ENCODE measurements at places on chromosomes 11 and 22.
A peak's percentile ranks its signal among the peaks of the same experiment; 100 is the strongest.

GRCh38 chr22:19831016-19831415 is 23.7 kb downstream of the GNB1L start:
- no peak for DNase-seq

DNA sequence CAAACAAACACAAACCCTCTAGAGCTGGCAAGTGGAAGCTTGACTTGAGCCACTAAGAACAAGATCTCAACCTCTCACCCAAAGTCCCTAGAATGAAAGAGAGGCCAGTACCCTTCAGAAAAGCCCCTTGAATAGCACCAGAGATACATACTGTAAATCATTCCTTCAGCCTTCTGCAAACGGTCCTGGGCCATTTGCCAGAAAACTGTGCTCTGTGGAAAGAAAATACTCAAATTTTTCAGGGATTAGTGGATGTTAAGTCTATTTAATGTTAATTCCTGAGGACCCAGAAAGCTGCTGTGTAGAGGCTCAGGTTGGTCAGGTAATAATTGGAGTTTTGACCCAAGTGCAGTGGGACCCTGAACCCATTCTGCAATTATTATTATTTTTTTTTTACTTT is 16.9 kb downstream of the SERPINH1 start:
- no peak for DNase-seq

DNA sequence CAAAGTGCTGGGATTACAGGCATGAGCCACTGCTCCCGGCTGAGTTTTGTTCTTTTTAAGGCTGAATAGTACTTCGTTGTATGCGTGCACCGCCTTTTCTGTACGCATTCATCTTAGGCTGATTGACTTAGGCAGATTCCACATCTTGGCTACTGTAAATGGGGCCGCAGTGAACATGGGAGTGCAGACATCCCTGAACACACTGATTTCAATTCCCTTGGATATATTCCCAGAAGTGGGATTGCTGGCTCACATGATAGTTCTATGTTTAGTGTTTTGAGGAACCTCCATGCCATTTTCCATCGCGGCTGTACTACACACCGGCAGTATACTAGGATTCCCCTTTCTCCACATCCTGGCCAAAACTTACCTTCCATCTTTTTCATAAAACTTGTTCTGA is 10.4 kb upstream of the ZNF74 start:
- no peak for DNase-seq

GRCh38 chr11:118215765-118216164 is 9.0 kb downstream of the JAML start:
- DNase-seq: no peak

DNA sequence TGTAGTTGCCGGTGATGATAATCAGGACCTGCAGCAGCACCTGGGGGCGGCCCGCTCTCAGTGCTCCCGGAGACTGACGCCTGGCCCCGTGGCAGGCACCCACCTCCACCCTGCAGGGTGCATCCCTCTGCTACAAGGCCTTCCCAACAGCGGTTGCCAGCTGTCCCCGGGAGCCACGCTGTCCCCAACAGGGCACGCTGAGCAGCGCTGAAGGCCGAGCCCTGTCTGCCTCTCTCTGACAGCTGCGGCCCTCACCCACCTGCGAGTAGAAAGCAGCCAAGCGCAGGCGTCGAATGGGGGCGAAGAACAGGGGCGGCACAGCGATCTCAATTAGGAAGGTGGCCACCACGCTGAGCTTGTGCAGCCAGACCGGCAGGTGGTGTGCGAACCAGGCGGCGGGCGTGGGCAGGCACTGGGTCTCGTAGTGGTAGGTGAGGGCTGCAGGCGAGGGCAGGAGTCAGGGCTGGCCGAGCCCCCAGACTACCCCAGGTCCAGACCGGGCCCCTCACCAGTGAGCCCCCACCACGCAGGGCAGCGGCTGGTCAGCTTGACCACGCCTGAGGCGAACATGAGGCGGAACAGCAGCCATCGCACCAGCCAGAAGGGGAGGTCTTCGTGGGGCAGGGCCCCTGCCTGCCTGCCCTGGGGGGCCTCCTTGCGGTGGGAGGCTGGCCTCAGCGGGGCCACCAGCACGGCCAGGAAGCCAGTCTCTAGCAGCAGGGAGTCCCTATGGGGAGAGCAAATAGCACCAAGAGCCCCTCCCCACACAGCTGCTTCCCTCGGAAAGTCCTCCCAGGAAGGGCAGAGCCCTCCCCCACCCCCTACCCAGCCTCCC is 1.5 kb downstream of the LMF2 start:
- DNase-seq: no peak

- no peak for DNase-seq
These were observed 66.5 kb downstream of the PPME1 start for GRCh38 chr11:74237541-74237940.

DNA sequence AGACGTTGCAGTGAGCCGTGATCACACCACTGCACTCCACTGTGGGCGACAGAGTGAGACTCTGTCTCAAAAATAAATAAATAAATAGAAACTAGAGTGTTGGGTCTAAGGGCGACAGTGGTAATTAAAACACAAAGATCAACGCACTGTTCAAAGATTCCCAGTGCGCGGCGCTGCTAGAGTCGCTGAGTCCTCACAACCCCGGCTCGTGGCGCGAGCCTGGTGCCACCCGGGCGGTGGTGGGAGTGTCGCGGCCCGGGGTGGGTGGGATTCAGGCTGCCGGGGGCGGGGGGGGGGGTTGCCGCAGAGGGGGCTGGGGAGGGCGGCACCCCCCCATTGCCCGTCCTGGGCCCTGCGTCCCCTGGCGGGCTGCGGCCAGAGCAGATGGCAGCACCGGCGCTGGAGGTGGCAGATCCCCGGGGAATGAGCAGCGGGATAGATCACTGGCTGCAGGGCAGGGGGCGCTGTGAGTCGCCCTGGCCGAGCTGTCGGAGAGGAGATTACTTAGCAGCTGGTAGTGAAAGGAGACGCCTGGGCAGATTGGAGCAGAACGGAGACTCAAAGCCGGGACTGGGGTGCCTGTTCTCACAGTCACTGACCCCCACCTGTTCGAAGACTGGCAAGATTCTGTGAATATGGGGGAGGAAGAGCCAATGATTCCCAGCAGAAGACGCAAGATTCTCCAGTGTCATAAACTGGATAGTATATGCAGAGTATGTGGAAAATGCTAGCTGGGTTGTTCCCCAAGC is 30.2 kb upstream of the APOBEC3A start:
- peak; percentile 53 for DNase-seq

GRCh38 chr22:20109411-20110358 is 6.2 kb upstream of the RANBP1 start:
- DNase-seq: no peak

DNA sequence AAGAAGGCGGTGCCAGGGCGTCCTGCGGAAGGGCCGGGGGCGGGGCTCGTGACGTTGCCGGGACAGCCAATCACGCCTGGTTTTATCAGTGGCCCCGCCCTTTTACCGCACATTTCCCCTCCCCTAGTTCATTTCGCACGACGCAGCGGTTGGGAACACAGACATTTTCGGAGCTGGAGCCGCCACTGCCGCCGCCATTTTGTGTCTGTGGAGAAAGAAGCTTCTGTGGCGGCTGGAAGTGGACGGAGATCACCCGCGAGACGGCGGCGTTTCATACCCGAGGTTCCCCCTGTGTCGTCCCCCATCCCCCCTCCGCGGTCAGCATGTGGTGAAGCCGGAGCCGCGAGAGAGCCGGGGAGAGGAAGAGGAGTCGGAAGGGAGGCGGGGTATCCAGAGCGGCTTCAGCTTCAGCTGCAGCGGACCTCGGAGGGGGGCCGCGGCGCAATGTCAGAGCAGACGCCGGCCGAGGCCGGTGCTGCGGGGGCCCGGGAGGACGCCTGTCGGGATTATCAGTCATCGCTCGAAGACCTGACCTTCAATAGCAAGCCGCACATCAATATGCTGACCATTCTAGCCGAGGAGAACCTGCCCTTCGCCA is at the start of gene PCF11:
TSS of gene PCF11 (plus strand) at position 136 of the 598 bp plus-strand sequence. CDS start at position 445, 309 bp downstream.
- DNase-seq: no peak

DNA sequence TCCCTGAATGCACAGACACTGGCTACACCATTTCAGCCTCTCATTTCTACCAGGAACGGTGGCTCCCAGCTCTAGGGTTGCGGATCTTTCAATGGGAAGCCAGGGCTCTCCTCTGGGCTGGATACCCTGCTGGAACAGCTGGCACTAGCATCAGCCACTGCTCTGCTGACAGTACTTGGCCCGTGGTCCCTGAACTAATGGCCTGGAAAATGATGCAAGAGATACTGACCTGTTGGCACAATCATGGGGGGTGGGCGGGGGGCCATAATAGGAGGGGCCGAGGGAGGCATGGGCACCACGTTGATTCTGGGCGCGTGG is 10.7 kb upstream of the TBC1D10A start:
- no peak for DNase-seq

- DNase-seq: no peak
These were observed 199.7 kb downstream of the C11orf91 start for GRCh38 chr11:33500861-33501479.

DNA sequence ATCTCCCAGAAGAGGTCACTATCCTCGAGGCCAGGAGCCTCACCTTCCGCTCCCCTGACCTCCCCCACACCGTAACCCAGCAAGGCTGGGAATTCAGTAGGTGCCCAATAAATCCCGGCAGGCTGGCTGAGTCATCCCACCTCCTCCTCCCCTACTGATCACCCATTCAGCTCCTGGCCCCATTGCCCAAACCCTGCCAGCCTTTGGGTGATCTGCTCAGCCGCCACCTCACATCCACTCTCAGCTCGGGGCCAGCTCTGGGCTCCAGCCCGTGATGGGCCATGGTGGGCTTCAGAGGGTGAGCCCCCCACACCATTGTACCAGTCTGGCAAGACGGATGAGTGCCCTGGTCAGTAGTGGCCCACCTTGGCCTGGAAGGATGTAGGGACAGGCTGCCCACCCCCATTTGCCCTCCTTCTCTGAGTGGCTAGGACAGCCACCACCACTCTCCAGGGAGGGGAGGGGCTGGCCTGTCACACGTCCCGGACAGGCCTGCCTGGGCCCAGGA is 8.2 kb downstream of the TRPM5 start:
- no peak for DNase-seq

- DNase-seq: no peak
These were observed 100.5 kb downstream of the MPPED1 start for GRCh38 chr22:43512279-43512678.

DNA sequence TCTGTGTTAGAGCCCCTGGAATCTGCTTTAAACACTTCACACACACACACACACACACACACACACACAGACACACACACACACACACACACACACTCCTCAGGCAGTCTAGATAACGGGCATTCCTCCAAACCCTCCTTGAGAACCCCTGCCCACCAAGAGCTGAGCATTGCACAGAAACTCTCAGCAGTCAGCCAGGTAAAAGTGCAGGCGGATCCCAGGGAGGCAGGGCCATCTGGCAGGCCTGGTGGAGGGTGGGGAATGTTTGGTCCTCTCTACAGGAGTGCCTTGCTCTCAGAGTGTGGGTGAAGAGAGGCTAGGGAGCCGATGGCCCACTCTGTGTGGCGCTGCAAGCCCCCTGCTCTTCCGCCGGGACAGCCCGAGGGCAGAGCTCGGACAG is 190.2 kb downstream of the BUD13 start:
- DNase-seq: no peak

GRCh38 chr11:116240710-116241109 is 532.1 kb downstream of the BUD13 start:
- DNase-seq: peak; percentile 8

- no peak for DNase-seq
These were observed 2.1 kb upstream of the DPAGT1 start for GRCh38 chr11:119103793-119104192.

DNA sequence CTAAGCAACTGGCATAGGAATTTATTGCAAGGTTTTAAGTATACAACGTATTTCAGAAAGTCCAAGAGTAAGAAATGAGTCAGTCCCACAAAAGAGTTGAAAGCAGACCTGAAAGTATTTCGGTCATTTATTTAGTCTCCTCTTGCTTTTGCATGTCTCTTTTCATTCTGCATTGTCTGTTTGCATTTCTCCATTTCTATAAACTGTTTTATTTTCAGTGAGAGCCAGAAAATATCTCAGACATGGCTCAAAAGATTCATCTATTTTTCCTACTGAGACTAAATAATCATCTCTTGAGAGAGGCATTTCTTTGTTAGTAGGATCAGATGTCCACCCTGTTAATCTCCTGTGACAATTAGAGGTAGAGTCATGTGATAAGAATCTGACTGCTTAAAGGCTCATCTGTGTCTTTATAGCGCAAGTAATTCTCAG is 219.1 kb upstream of the CCDC179 start:
- DNase-seq: no peak

DNA sequence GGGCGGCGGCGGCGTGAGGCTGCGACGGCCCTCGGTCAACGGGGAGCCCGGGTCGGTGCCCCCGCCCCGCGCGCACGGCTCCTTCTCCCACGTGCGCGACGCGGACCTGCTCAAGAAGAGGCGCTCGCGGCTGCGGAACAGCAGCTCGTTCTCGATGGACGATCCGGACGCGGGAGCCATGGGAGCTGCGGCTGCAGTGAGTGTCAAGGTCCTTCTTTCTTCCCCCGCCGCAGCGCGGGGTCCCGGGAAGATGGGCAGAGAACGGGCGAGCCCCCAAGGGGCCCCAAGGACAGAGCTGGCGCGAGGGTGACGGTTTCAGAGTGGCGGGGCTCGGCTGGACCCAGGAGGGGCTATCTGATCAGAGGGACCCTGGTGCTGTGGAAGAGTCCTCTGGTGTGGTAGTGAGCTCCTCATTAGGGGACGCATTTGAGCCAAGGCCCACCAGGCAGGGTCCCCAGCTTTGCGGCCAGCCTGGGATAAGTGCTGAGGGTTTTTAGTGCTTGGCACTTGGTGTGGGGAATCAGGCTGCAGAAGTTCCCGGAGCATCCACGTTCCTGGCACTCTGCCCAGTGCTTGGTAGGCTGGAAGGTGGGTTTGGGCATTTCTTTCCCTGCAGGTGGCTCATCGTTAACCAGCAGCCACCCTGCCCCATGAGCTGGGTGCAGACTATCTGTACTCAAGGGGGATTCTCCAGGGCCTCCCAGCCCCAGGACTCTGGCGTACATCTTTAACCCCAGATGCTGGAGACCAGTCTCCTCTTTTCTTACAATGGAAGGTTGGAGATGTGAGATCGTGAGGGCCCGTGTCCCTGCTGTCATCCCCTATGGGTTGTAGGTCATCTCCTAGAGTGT is 9.8 kb downstream of the EHBP1L1 start:
- DNase-seq: no peak

- no peak for DNase-seq
These were observed 34.2 kb upstream of the NRIP3 start for GRCh38 chr11:9037963-9038362.

GRCh38 chr22:22745225-22746060 is 101.0 kb downstream of the GGTLC2 start:
- DNase-seq: no peak

DNA sequence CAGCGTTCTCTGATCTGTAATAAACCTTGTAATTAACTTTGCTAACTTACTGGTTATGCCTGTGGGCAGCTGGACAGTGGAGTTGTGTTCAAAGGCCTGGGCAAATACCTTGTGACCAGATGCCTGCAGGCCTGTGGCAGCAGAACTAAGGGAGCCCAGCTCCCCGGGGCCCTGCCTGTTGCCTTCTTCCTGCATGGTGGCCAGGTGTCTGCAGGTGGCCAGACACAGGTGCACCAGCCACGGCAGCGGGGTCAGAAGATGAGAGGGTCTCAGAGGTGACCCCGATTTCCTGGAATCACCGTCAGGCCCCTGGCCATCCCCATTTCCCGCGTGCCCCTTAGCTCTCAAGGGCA is 127.2 kb downstream of the OSBP2 start:
- no peak for DNase-seq
